Esophagus squamous epithelium (tissue), 5 donors: ENCODE measurements at places on chromosomes 1 and 21.

DNA sequence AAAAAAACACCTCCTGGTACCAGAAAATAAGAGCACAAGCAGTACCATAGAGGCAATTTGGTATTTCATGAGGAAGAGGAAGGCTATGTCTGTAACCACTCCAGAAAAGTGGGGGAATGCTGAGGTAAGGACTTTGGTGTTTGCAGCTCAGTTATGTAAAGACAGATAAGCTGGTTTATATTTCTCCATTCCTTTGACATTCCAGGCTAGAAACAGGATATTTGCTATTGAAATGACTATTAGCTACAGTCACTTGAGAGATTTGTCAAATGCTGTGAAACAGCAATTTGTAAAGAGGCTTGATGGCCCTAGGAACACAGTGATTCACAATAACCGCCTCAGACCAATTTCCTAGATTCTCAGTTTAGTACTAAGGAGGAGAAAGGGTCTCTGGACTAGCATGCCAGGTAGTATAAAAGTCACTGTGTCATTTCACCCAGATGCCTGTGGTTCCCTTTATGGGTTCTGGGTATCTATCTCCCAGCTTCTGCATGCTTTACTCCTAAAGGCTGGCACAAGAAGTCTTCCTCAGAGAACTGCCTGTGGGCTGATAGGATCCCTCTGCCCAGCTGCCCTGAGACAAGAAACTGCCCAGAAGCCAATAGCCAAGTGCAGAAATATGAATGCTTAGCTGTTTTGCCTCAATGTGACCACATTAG, 80.5 kb downstream of the VCAM1 start:
- no peak for DNase-seq

GRCh38 chr1:183876309-183876708, 71.4 kb downstream of the RGL1 start:
- DNase-seq = no peak

GRCh38 chr1:29057700-29058099, 66.0 kb downstream of the TMEM200B start:
- no peak for DNase-seq

GRCh38 chr21:29148530-29148929, 18.1 kb downstream of the MAP3K7CL start:
- DNase-seq = no peak

- DNase-seq = no peak
Measured at GRCh38 chr1:232553809-232554208, 76.1 kb downstream of the SIPA1L2 start.
